Hematopoietic multipotent progenitor cell (in vitro differentiated cells): ENCODE measurements at places on chromosomes 3 and 15. TPM values are rescaled to one million over a fixed set of nuclear protein-coding genes. Genes with fewer than 3 reads are reported as not detected.
A peak's percentile ranks its signal among the peaks of the same experiment; 100 is the strongest.

DNA sequence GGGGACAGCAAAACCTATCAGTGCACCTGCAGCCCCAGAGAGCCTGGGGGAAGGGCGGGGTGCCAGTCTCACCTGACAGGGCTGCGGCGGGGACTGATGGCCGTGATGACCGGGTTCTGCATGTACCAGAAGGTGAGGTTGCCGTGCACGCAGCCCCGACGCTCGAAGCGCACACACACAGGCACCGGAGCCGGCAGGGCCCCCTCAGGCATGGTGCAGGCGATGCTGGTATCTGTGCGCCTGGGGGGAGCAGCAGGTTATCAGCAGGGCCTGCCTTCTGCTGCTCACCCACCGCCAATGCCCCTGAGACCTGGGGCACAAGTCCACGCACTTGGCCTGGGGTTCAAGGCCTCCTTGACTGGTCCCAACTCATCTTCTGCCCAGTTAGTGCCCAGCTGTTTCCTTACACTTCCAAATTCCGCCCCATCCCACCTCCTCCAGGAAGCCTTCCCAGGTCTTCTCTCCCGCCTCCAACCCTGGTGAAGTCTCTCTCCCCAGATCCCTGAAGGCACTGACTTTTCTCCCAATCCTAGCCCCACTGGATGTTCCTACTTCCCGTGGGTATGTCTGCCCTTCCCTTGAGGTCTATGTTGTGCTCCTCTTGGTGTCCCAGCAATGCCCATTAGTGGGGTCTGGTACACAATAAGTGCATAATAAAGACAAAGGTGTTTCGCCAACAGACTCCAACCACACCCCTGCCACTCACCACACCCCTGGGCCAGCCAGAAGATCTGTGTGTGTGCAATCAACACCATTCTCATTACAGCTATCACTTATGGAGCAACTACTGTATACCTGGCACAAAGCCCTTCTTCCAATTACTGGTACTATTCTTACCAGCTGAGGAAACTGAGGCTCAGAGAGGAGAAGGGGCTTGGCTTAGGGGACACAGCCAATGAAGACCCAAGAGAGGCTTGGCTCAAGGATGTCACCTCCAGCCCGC lies 28.9 kb downstream of the H1-8 start:
- no peak for DNase-seq

GRCh38 chr3:115090712-115091111 lies 56.4 kb downstream of the ZBTB20 start:
- no peak for DNase-seq

PLCB2 gene
- total RNA-seq: 123 TPM

DIPK2A gene
- 47.1 TPM for total RNA-seq

UNC13C gene
- total RNA-seq: under 0.01 TPM

- DNase-seq: no peak
These were observed 50.7 kb upstream of the POLR2M start for GRCh38 chr15:57655809-57656208.

GRCh38 chr3:195163719-195164572 lies 107.0 kb downstream of the XXYLT1 start:
- DNase-seq: peak; percentile 46

DNA sequence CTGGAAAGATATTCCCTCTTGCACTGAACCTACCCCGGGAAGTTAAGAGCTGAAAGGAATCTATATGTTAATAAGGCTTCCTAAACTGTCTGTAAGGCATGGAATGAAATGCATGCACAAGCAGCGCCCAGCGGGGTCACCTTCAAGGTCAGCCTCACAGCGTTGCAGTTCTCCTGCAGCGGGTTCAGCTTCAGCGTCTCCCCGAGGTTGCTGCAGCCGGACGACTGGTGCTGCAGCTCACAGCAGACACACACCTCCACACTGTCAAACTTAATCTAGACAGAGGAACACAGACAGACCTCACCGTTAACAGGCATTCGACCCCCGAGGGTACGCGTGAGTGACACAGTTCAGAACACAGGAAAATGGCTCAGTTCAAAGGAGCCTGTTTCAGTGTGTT lies 73.3 kb downstream of the NSMCE3 start:
- no peak for DNase-seq

DNA sequence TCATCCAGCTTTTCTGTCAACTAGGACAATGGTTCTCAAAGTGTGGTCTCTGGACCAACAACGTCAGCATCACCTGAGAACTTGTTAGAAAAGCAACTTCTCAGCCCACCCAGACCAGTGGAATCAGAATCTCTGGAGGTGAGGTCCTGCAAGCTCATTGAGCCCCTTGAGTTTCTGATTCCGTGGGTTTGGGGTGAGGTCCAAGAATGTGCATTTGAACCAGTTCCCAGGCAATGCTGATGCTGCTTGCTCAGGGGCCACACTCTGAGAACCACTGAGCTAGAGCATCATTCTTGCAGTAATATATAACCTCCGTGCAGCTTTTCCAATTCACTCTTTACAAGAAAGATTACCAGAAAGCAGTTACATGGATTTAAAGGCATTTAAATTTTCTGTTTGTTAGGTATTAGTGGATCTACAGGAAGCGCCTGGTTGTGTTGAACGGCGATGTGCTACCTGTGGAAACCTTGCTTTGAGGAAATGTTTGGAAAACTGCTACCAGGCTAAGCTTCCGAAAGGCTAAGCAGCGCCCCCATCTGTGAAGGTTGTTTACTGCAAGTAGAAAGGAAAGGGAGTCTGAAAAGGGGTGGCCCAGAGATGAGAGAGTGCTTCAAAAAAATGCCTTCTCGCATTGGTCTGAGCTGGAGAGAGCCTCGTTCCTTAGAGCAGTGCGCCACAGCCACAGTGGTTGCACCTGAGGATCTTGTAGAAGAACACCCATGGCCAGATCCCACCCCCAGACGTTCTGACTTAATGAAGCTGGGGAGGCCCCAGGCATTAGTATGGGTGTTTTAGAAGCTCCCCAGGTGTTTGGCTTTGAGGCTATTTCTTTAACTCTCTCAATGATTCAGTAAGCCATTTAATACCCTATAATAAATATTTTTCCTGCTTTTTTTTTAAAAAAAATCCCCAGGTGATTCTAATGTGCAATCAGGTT lies 50.0 kb downstream of the RLBP1 start:
- DNase-seq: peak; percentile 48

- no peak for DNase-seq
These were observed 680.6 kb downstream of the EPHA3 start for GRCh38 chr3:89787979-89788378.

SEMA6D gene
- under 0.01 TPM for total RNA-seq

GRCh38 chr3:190323246-190323626 lies 990 bp upstream of the CLDN1 start:
- DNase-seq: no peak

DNA sequence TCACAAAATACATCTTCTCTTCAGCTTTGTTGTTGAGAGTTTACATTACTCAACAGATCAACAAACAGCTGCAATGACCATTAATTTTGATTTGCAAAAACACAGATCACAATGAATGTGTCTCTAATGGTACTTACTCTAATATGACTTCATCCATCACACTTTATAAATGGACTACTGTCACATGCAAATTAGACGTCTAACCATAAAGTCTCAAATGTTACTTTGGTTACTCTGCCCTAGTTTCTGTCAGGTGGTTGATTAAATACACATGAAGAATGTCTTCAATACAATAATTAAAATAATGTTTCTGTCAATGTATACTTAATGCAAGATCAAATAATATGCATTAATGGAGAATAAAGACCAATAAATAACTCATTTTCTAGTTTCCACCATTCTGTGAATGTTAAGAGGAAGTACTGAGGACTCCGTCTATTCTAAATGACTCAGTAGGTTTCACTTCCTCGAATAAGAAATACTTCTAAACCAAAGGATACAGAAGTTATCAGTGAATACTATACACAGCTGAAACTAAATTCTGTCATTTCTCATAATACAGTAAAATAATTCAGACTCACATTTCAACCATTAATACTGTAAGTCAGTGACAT lies 145.8 kb downstream of the CBLB start:
- DNase-seq: no peak

GRCh38 chr3:16427103-16427965 lies 86.2 kb downstream of the RFTN1 start:
- DNase-seq: no peak

DNA sequence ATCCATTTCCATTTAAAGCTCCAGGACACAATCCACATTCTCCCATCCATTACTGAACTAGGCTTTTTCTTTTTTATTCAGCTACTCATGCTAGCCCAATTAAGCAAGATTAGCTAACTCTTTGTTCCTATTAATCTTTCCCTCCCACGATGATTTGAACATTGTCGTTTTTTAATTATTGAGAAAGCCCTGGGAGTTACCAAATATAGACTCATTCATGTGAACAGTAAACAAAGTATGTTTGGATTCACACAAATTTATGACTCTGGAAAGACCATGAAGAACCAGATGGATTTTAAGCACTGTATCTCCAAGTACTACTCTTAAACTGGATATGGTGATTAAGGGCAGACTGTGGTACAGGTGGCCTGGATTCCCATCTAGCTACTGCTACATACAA lies 82.2 kb downstream of the STRIT1 start:
- no peak for DNase-seq

GRCh38 chr3:106552351-106553043 lies 683.7 kb upstream of the CBLB start:
- DNase-seq: no peak

- DNase-seq: no peak
These were observed 35.5 kb downstream of the UBE2E2 start for GRCh38 chr3:23238578-23238977.

DNA sequence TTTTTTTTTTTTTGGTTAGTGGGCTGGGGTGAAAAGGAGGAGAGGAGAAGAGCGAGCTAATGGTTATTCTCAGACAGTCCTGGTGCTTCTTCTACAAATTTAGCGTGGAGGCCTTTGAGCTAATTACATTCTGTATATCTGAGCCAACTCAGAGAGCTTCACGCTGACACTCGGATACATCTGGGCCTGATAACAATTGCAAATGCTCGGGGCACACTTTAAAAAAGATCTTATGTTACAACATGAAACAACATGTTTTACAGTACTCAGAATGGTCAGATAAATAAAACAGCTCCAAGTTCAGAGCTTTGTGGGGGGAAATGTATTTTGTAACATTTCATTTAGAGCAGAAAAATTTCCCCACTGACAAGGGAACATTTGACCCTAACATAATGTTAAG lies 966.9 kb upstream of the NR2F2 start:
- no peak for DNase-seq

DNA sequence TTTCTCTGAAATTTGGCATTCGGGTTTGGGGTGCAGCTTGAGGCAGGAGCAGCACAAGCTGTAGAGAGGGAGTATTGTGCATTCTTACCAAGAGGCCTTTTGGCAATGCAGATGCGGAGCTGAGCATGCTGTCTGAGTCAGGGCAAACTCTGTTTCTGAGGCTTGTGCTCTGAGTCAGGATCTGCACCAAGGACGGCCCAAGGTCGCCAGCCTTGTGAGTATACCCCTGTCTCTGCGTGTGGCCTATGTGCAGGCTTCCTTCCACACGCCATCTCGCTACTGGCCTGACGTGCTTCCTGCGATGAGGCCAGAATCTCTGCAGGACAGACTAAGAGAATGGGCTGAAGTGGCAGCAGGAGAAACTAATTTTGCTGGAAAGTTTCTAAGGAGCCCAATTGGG lies 83.8 kb upstream of the ROPN1 start:
- no peak for DNase-seq

CGNL1 gene
- total RNA-seq: under 0.01 TPM

DZIP1L gene
- 7.3 TPM for total RNA-seq

GRCh38 chr3:112734736-112735350 lies 93.9 kb upstream of the CCDC80 start:
- peak; percentile 55 for DNase-seq

- no peak for DNase-seq
These were observed 26.0 kb downstream of the FBLN2 start for GRCh38 chr3:13574798-13575451.

DNA sequence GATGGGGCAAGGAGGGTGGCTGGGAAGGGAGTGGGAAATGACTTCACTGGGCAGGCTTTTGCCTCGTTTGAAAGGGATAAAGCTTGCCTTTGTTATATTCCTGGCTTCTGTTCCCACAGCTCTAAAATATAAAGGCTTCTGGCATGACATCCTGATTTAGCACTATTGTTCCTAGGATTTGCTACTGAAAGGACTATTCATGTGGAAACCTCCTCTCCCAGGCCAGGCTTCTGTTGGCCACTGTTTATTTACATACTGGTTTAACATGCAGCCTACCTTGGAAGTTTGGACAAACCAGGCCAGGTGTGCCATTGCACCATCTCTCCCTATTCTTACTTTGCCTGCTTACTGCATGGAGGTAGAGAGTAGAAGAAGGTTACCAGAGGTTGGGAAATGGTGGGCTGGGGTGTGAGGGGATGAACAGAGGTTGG lies 2.4 kb upstream of the LMCD1 start:
- no peak for DNase-seq

DNA sequence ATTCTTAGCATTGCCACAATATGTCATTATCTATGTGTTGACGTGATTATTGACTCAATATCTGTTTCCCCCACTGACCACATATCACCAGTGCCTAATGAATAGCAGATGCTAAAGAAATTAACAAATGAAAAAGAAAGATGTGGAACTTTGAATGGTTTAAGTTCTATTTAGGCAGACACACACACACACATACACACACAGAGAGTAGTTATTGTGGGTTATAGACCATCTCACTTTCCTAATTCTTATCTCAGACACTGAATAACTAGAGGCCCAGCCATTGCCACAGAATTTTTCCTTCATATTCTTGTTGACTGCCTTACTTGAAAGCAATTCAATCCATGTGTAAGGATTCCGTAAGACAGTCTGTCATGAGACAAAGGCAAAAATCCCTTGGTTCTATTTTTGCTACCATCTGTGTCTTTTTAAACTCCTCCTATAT lies 61.9 kb upstream of the PHLDB2 start:
- no peak for DNase-seq

DNA sequence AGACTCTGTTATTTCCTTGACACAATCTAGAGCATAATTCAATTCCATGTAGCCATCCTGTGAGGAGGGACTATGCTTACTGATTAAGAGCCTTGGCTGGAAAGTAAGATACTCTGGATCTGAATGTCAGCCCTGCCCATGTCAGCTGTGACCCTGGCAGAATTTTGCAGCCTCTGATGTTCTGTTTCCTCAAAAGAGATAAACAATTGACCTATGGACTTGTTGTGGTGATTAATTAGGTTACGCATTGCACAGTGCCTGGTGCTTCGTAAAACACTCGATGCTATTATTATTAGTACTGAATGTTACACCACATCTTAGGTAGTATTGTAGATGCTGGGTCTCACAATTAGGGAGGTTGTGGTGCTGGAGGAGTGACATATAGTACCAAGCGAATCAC lies 161.3 kb upstream of the MEIS2 start:
- no peak for DNase-seq

TRAIP gene
- total RNA-seq: 2.7 TPM
